HS-5 (cell line): ENCODE measurements at places on chromosomes 2 and 18.

GRCh38 chr2:126662621-126663020, 6.7 kb downstream of the GYPC start:
- no peak for DNase-seq

DNA sequence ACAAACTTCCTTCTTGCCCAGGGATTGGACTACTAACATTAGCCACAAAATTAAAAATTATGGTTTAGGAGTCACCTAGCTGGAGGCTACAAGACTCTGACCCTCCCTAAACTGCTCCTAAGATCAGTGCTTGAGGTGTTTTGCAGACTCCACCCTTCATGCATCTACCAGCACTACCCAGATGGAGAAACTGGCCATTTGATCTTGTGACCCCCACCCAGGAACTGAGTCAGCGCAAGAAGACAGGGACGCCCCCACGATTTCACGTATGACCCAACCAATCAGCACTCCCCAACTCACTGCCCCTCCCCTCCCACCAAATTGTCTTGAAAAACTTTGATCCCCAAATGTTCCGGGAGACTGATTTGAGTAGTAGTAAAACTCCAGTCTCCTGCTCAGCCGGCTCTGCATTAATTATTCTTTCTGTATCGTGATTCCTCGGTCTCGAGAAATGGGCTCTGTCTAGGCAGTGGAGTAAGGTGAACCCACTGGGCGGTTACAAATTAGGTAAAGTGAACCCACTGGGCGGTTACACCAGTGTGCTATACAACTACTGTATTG, 40.1 kb upstream of the CCDC88A start:
- DNase-seq: no peak

- no peak for DNase-seq
Measured at GRCh38 chr2:28377195-28377816, 15.4 kb upstream of the FOSL2 start.

DNA sequence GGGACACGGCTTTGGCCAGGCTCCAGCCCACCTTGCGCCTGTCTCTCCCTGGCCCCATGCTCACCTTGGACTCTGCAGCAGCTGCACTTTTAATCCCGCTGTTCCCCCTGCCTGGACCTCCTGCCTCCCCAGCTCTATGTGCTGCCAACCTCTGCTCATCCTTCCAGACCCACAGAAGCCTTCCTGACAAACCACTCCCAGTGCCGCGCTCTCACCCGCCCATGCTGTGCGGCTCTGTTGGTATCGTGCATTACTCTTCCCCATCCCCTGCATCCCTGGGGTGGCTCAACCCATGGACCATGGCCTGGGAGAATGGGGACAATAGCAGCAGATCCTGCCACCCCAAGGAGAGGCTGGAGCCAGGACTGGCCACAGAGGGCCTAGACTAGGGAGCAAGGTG, 303.6 kb downstream of the CELF4 start:
- DNase-seq: no peak

- no peak for DNase-seq
Measured at GRCh38 chr2:60441800-60442199, 111.7 kb downstream of the BCL11A start.

DNA sequence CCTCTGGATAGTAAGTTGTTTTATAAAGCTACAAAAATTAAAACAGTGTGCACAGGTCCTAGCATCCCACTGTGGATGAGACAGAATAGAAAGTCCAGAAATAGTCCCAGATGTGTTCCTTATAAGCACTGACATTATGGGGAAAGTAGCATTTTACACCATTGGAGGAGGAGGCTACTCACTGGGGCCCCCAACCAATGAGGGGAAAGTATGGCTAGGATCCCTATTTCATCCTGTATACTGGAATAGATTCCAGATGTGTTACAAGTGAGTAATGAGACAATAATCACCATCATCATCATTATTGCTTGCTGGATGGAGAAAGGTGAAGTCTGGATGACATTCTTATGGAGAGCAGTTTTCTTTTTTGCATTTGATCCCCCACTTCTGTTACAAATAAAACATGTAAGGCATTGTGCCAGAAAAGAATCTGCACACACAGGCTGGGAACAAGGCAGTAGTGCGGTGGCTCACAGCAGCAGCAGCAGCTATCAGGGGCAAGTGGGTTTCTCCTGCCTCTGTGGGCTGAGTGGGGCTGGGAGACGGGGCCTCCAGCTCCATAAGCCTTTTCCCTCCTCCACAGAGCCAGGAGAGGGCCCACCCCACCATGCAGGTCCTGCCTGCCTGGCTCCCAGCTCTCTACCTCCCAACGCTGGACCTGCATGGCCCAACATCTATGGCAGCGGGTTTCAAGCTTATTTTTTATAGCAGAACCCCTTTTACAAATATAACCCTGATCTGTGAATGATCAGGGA, 5.0 kb downstream of the ARID5A start:
- DNase-seq: peak; percentile 98

- no peak for DNase-seq
Measured at GRCh38 chr18:6649421-6650126, 79.9 kb upstream of the ARHGAP28 start.

DNA sequence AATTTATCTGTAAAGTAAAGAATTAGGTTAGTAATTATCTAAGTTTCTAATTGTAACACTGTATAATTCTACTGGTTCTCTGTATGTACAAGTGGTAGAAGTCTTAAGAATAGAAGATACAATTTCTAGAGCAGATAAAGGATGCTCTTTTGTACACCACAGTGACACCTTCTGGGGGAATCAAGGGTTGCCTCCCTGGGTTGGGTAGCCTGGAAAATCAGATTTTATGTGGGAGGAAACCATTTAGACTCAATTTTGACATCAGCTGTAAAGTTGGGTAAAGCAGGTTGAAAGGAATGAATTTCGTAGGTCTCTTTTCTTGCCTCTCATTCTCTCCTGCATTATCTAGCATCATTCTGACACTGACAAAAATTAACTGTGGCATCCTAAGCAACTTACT, 354.8 kb downstream of the DCC start:
- no peak for DNase-seq

- DNase-seq: no peak
Measured at GRCh38 chr18:34097312-34097711, 127.4 kb downstream of the NOL4 start.

DNA sequence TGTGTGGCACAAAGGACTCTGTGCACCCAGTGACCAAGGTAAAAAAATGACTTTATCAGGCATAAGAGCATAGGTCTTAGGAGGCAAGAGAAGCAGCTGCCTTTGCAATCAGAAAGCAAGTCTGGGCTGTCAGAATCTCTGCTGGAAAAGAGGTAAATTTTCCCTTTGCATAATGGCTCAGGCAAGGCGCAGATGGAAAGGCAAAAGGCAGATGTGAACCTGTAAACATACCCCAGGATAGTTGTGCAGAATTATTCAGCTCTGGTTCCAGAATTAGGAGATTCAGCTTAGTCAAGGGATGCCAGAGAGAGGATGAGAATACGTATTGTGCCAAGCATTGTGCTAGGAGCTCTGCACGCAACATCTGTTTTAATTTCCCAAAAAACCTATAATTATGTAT, 258.7 kb downstream of the CLIP4 start:
- DNase-seq: no peak

DNA sequence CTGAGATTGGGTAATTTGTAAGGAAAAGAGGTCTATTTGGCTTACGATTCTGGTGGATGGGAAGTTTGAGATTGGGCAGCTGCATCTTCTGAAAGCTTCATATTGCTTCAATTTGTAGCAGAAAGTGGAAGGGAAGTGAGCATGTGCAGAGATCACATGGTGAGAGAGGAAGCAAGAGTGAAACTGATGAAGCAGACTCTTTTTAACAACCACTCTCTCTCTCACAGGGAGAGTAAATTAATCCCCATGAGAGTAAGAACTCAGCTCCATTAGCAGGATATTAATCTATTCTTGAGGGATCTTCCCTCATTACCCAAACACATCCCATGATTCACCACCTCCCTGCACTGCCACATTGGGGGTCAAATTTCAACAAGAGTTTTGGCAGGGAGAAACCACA, 298.5 kb upstream of the CELF4 start:
- no peak for DNase-seq

- no peak for DNase-seq
Measured at GRCh38 chr2:223056701-223057418, 4.9 kb downstream of the KCNE4 start.

DNA sequence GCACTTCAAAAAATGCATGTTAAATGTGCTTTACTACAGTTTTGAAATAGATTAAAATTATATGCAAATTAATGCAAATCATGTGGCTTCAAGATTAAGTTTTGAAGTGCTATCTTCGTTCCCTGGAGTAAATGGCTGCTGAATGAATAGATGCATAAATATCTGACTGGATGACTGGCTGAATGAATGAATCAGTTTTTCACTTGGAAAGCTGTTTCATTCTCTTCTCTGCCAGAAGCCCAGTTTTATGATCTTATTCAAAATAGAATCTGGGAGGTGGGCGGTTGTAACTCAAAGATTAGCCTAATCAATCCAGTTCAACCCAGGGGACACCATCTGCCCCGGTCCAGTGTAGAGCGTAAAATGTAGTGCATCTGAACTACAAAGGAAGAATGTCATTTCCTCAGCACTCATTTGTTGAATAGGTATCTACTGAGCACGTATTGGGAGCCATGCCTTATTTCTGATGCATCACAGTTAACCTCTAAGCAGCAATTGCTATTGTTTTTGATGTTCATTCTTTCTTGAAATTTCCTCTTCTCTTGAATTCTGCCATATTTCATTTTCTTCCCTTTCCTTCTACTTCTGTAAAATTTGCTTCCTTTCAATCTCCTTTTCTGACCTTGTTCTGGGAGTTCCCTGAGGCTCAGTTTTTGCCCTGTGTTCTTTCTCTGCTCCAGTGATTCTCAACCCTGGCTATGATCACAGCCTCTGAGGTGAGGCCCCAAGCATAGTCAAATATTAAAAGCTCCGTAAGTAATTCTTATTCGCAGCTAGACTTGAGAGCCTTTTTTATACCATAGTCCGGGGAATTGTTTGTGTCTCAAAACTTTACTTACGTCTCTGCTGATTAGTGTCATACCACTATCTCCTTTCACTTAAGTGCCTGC, 282.7 kb downstream of the PARD3B start:
- DNase-seq: no peak

GRCh38 chr18:7464245-7464966, 102.7 kb upstream of the PTPRM start:
- no peak for DNase-seq

- DNase-seq: no peak
Measured at GRCh38 chr18:2914185-2914880, 67.5 kb downstream of the EMILIN2 start.

- DNase-seq: no peak
Measured at GRCh38 chr18:63951302-63951705, 2.2 kb downstream of the HMSD start.

DNA sequence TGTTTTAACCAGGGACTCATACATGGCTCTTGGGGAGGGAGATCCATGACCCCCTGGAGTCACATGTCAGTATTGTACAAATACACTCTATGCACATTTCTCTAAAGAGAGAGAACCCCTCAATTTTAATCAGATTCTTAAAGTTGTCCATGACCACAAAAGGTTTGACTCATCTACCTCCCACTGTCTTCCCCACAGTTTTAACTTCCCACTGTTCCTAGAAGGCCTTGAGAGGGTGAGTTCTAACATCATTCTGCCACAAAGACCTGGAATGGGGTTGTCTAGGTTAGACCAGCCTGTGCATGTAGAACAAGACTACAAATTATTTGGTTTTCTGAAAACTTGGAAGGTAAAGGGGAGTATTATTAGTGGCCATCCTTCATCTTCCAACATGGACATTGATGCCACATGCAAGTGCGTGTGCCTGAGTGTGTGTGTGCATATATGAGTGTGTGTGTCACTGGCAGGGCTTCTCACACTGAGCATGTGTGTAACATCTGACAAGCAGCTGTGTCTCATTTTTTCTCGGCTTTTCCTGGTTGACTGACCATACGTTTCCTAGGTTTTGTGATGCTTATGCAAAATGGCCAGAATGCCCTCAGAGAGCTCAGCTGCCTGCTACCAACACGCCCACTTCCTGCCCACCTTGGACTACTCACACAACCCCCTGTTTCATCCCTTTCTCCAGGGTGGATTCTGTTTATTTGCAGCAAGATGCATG, 94.6 kb upstream of the LGALSL start:
- no peak for DNase-seq

DNA sequence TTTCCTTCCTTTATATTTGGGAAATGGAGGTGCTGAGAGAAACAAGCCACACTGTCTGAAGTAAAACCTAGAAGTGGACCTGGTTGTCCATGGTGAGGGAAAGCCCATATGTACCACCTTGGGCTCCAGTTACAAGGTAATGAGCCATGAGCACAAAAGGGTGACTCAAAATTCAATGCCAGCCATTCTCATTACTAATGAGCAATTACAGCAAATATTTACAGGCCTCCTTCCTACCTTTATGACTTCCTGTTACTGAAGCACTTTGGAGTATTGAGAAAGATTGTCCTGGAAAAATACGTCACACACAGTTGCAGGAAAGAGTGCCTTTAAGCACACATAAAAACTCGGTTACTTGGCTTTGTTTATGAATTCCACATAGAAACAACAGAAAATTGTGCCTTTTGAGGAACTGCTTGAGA, 9.1 kb downstream of the EPAS1 start:
- no peak for DNase-seq

GRCh38 chr2:406876-407275, 119.0 kb upstream of the ALKAL2 start:
- DNase-seq: no peak

- no peak for DNase-seq
Measured at GRCh38 chr18:58533766-58534165, 95.1 kb downstream of the ALPK2 start.

DNA sequence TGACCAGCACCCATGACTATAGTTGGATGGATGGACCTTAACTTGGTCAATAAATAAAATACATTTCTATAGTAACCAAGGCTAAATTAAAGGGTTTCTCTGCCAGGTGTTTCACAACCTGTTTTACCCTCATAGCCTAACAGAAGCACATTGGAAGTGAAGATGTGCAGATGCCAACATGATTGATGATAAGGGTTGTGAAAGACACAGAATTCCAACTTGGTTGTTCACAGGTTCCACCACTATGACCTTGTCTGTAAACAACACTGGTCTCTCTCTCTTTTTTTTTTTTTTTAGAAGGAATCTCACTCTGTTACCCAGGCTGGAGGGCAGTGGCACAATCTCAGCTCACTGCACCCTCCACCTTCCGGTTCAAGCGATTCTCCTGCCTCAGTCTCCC, 37.5 kb upstream of the PTH2R start:
- DNase-seq: peak; percentile 50

GRCh38 chr2:160790738-160791137, 297.1 kb upstream of the RBMS1 start:
- no peak for DNase-seq

- no peak for DNase-seq
Measured at GRCh38 chr2:99398303-99398702, 61.1 kb downstream of the EIF5B start.

DNA sequence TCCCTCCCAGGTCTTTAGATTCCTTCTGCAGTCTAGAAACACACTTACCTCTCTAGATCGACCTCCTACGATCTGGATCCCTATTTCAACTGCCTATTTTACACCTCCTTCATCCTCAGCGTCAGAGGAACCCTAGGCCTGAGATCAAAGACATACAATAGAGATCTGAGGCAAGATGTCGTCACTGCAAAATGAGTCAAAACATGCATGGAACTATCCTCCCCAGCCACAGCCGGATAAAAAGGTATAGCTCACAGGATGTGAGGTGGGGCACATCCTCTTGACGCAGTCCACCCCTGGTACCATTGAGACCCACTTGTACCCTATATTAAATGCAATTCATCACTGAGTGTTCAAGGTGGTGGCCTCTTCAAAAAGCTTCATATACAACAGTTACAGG, 63.7 kb upstream of the DNAJC10 start:
- no peak for DNase-seq
